ENCODE measurements at places on chromosomes 12 and 14.

- no peak for DNase-seq
Measured at GRCh38 chr12:114580306-114580705, 103.7 kb downstream of the TBX3 start.

DNA sequence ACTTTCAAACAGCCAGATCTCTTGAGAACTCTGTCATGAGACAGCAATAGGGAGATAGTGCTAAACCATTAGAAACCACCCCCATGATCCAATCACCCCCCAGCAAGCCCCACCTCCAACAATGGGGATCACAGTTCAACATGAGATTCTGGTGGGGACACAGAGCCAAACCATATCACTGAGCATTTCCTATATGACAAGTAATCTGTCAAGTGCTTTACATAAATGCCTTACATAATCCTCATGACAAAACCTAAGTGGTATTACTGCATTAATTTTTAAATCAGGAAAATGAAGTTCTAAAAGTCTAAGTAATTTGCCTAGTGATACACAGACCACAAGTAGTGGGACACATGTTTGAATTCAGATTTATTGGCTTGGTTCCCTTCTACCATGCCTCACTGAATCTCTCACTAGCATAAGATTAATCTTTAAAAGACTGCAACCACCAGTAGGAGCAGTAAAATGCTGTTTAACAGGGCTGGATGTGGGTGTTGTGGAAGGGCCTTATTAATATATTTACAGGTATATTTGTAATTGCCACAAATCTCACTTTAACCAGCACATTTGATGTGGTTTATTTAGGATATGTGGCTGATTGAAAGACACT is 323.1 kb upstream of the FBXO33 start:
- no peak for DNase-seq

DNA sequence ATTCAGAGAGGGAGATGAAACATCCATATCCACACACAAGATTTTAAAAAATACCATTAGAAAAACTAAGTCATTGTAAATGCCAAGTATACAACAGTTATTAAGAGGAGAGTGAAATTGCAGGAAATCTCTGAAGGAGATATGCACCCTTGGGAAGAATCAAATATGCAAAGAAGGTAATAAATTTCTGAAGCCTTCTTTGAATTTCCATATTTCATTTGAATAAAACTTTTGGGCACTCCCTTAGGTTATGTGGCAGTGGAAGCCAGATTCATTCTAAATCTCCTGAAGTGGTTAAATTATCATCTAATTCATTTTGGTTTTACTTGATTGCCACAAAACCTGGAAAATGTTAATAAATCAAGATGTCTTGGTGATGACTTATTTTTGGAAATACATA is 138.9 kb upstream of the CLEC14A start:
- DNase-seq = no peak

GRCh38 chr14:82420871-82421270 is 887.2 kb upstream of the SEL1L start:
- DNase-seq = no peak

DNA sequence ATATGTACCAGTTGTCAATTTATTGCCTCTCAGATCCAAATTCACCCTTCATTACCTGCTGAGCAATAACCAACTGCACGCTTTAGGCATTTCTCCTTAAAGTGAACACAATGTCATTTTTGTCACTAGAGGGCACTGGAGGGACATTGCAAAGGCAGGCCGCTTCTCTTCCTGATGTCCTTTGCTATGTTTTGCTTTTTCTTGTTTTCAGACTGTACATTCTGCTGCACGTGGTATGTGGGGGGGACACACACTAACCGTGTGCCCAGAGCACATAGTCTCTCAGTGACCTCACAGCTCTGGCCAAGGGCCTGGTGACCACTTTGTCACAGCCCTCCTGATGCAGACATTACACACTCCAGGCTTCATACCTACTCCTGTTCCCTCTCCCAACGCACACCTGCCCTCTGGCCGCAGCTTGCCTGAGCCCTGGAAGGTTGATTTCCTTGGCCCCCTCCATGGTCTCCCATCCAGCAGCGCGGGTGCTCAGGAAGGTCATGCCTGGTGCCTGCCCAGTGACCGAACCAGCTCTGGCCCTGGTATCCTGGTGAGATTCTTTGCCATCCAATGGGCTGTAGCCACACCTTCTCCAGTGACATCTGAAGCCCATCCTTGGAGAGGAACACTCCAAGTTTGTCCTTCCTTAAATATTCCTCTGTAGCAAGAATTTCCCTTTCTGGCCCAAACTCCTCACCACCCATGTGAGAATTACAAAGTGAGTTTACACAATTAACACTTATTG is 39.9 kb downstream of the MYO1H start:
- DNase-seq = no peak

DNA sequence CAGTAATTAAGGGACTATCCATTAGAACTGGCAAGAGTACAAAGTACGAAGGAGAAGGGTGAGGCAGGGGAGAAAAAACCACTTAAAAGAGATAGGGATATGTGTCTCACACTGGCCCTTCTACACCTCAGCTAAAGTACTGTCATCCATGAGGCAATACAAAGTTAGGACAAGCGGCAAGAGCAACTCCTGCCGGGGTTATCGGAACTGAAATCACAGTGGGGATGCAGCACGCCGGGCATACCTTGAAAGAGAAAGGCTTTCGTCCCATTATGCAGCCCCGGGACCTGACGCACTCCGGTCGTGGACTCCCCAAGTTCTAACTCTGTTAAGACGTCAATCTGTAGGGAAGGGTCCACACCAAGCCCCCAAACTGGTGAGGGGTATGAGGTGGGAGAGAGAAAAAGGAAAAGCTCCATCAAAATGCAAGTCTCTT is 1.1 kb downstream of the NELL2 start:
- DNase-seq = peak; percentile 22

- no peak for DNase-seq
Measured at GRCh38 chr12:111154147-111154834, 214.6 kb downstream of the PHETA1 start.

- no peak for DNase-seq
Measured at GRCh38 chr12:105724641-105725040, 394.1 kb downstream of the C12orf75 start.

DNA sequence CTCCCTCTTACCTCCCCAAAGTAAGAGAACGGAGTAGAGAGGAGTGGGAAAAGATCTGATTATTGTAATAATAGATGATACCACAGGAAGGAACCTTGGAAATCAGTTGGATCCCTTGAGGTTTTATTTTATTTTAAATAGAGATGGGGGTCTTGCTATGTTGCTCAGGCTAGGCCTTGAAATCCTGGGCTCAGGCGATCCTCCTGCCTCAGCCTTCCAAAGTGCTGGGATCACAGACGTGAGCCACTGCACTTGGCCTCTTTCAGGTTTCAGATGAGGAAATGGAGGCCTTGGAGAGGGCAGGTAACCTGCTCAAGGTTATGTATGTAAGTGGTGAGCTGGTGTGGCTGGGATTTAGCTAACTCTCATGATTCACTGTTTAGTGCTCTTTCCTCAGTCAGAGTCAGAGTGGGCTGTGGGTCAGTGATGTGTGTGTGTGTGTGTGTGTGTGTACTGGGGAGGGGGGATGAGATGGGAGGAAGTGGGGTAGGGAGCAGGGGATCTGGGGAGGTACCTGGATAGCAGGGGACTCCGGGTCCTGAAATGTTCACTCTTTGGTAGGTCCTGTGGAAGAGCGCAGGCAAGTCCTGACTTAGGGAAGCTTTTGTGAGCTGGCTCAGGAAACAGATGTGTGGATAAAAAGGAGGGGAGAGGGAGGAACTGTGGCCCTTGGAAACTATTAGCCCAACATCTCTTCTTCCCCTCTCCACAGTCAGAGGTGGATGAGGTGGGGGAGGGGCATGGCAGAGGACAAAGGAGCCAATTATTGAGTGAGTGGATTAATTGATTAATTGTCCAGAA is 4.7 kb upstream of the CISTR start:
- no peak for DNase-seq

DNA sequence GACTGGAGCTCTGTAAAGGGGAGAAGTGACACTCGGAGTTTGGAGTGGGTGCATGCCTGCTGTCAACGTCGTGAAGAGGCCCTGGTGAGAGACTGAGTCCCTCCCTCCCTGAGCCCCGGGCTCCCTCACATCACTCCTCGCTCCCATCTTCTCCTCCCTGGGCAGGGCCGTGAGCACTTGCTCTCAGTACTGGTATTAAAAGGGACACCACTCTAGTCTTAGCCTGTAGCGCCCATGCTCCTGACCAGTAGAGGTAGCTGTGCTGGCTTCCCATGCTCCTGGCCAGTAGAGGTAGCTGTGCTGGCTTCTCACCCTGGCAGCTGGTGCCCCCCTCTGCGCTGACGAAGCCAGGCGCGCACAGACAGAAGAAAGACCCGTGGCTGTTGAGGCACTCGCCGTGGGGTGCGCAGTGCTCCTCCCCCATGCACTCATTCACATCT is 14.7 kb downstream of the ISCA2 start:
- DNase-seq = no peak

GRCh38 chr14:90438841-90439240 is 42.0 kb downstream of the CALM1 start:
- no peak for DNase-seq

DNA sequence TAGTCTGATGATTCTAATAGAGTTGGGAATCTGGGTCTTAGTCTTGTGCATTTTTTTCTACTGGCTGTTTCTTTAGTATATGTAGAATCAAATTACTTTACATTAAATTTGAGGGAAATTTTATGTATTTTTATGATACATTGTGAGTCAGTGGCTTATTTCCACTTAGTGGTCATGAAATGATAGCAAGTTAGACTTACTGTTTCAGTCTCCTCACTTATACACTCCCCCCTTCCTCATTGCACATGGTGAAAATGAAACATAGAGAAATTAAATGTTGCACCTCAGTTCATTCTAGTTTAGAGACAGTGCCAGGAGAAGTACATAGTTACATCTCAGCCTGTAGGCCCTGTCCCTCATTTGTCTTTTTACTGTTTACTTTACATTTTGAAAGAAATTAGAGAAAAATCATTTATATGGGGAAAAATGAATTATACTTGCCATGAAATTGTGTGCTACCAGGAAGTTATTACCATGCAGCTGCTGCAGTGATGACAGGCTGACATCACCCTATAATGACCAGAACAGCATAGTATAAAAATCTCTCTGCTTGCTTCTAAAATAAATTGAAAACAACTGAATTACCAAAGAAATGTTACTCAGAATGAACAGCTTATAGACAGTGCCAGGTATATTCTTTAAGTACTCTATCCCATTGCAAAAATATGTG is 113.2 kb downstream of the TRMT5 start:
- DNase-seq = no peak

DNA sequence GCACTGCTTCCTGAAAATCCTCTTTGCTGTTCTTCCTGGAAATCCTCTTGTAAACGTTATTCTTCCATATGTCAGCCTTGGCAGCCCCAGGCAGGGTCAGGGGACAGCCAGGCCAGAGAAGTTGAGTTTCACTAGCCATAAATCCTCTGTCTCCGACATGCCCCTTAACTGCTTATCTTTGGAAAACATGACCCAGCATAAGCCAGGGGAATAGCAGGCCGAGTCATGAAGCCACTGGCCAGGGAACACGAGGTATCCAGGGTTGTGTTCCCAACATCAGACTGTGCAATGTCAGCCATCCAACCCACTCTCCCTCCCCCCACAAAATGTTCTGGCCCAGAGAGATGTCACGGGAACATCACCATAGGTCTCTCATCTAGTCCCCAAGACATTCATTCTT is 453.9 kb downstream of the MED13L start:
- DNase-seq = no peak

GRCh38 chr12:43338848-43339526 is 213.0 kb downstream of the ADAMTS20 start:
- no peak for DNase-seq

DNA sequence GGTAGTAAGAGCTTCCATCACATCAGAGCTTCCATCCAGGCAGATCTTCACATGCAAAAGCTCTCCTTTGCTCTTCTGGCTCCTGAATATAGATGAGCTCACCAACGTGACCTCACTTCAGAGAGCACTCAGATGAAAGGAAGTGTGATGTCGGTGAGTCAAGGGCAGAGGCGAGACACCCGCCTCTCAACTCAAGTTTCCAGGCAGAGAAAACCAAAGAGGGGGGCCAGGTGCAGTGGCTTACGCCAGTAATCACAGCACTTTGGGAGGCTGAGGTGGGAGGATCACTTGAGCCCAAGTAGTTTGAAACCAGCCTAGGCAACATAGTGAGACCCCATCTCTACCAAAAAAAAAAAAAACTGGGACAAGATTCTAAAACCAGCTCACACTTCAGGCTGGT is 126.9 kb downstream of the DUSP6 start:
- DNase-seq = peak; percentile 62

GRCh38 chr14:101313268-101313667 is 248.0 kb upstream of the DIO3 start:
- DNase-seq = no peak

DNA sequence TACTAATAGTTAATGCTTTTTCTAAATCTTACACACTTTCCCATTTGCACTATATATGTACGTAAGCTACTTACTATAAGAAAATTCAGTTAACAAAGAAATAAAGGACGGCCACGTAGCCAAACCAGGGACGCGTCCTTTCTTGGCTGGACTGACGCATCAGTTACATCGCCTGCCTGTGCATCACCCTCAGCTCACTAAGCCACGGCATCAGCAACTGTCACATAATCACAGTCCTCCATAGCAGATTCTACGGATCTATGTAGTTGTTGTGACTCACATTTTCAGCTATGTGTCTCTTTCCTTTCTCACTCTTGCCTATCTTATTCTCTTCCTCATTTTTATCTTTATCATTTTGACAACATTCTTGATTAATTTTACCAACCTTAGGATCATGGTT is 38.1 kb upstream of the C12orf50 start:
- no peak for DNase-seq

DNA sequence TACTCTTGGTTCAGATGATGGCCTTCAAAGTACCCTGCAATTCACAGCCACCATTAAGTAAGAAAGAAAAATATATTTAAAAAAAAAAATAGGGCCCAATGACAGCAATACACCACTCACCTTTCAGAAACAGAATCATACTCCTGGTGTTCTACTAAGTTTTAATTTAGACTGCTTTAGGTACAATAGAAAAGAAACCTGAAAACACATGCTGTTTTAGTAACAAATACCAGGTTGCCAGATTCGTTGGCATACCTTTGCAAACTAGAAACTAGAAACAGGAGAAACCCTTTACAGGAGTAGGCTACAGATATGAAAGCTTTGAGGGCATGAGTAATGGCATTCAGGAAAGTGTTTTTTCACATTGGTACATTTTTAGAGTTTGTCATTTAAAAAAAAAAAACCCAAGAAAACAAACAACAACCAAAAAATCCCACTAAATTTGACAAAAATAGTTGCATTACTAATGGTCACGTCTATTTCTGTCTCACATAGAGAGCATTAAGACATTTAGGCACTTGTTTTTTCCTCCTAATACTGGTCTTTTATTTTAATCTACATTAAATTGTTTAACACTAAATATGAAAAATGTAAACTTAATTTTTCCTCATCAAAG is 4.0 kb downstream of the SIX1 start:
- no peak for DNase-seq

GRCh38 chr12:113949321-113950305 is 16.5 kb downstream of the RBM19 start:
- DNase-seq = no peak

- DNase-seq = peak; percentile 38
Measured at GRCh38 chr12:6745741-6746525, 7.0 kb downstream of the MLF2 start.

Measured in T-cell (primary cell).